Anterior cingulate cortex (tissue), 58 donors: ENCODE measurements at places on chromosomes 7 and 10.

DNA sequence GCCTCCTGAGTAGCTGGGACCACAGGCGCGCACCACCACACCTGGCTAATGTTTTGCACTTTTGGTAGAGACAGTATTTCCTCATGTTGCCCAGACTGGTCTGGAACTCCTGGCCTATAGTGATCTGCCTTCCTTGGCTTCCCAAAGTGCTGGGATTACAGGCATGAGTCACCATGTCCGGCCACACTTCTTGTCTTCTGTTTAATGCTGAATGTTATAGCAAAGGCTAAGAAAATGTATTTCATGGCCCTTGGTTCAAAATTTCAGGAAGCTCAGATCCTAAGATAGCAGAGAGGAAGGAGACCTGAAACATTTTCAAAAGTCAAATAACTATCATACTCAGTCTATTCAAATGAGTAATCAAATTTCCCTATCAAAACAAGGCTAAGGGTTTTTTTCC, 229.6 kb downstream of the BAMBI start:
- DNase-seq, result no peak

- peak; percentile 17 for DNase-seq
Measured at GRCh38 chr10:98326621-98327027, 58.6 kb upstream of the LOXL4 start.

DNA sequence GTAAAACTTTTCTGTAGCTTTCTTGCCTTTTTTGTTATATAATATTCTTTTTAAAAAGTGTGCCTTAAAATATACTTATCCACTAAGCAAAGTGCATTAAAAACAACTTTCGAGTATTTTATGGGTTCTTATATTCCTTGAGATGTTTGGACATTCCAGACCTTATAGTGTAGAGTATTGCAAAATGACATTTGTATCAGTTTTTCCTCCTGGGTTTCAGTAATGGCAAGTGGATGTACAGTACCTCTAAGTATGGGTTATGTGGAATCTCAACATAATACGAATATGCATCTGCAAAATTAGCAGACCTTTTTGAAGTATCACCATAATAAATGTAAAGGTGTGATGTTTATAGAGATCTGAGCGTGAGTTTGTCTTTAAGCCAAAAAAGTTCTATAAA, 2.7 kb downstream of the CDK13 start:
- no peak for DNase-seq

GRCh38 chr7:66043681-66044497, 31.7 kb upstream of the ASL start:
- DNase-seq, result peak; percentile 10

DNA sequence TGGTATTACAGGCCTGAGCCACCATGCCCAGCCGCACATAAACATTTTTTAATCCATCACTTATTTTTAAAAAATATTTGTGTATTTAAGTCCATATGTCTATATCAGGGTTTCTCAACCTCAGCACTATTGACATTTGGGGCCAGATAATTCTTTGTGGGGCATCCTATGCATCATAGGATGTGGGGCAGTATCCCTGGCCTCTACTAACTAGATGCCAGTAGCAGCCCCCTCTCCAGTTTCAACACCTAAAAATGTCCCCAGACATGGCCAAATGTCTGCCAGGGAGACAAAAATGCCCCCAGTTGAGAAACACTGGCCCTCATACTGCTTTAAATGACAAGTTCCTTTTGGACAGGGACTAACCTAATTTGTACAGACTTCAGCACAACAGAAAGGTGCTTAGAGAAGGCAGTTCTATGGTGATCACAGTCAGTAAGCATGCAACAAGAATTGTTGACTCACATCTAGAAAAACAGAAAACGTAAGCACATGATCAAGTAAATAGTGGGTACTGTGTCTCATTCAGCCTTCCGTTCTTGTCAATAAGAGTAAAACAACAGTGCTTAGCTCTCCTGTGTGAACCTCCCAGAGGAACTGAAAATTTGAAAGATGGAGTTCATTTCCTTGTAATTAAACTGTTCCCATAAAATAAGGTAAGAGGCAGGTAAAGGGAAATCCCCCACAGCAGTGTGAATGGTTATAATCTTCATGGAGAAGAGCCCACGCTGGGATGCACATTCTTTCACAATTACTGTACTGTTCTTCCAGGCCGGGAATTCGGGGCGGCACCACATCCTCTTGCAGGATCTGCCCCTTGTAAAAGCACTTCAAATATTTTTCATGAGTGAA, 17.3 kb upstream of the ADRB1 start:
- DNase-seq, result no peak

- no peak for DNase-seq
Measured at GRCh38 chr10:224571-224970, 89.3 kb downstream of the ZMYND11 start.

- no peak for DNase-seq
Measured at GRCh38 chr7:130288829-130289228, 4.1 kb upstream of the CPA4 start.

GRCh38 chr7:66880053-66880452, 41.0 kb upstream of the TMEM248 start:
- no peak for DNase-seq

- no peak for DNase-seq
Measured at GRCh38 chr7:69208848-69209247, 389.4 kb upstream of the AUTS2 start.

DNA sequence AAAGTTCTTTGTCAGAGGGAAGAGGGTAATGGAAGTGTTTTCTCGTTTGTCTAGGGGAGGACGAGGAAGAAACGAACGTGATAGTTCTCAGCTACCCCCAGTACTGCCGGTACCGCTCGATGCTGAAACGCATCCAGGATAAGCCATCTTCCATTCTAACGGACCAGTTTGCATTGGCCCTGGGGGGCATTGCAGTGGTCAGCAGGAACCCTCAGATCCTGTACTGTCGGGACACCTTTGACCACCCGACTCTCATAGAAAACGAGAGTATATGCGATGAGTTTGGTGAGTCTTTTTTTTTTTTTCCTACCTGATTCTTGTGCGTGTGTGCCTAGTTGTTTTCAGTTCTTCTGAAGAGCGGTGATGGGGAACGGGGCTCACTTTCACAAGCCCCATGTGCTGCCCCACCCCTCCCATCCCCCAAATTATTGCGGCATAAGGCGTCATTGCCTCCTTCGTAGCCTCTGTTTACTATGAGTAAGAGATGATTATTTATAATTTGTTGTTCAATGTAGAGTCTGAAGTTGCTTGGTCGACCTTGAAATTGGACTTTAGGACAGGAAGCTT, 98.6 kb downstream of the ARID5B start:
- DNase-seq, result no peak

- DNase-seq, result no peak
Measured at GRCh38 chr10:62640411-62640810, 164.1 kb upstream of the ADO start.

DNA sequence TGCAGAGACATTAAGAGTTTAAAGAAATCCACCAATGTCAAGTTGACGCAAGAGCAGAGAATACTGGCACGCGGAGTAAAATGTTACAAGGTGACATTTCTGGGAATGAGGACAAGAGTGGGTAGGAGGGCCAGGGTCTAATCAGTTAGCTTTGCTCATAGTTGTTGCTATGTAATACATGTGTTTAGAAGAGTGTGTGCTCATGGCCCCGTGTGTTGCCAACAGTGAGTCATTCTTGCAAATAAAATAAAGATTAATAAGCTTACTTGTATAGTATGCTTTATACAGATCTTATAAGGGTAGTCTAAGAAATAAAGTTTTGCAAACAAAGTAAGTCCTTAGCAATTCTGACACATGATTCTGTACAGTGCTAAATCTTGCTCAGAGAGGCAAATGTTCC, 64.5 kb downstream of the DNMBP start:
- DNase-seq, result no peak

DNA sequence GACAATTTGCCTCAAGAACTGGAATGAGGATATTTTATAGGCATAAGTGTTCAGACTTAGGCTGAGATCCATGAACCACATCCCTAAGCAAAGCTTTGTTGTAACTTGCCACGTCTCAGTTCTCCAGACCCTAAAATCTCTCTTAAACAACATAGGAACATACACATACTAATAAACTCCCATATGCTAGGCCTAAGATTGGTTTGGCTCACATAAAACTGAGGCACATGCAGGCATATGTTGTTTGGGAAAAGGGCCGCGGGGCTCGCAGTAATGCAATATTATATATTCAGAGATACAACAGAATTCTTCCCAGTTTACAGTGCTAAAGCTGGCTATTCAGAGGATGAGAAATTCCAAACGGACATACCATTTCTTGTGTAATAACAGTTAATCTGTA, 61.0 kb downstream of the DOCK4 start:
- no peak for DNase-seq

DNA sequence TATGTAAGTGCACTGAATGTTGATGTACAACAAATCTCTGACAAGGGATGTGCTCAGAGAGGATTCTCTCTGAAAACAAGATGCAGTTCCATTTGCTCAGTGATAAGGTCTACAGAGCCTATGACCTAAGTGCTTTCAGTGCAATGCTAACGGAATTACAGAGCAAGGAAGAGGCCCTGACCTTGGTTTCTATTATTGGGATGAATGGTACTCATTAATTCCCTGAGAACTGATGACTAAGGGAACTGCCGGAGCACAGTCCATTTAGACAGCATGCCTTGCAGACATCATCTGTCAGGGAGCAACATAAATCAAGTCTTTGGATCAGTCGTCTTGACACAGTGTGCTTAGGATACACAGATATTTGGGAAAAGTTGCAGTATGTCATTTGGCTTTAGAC, 340.8 kb downstream of the PHTF2 start:
- DNase-seq, result no peak

DNA sequence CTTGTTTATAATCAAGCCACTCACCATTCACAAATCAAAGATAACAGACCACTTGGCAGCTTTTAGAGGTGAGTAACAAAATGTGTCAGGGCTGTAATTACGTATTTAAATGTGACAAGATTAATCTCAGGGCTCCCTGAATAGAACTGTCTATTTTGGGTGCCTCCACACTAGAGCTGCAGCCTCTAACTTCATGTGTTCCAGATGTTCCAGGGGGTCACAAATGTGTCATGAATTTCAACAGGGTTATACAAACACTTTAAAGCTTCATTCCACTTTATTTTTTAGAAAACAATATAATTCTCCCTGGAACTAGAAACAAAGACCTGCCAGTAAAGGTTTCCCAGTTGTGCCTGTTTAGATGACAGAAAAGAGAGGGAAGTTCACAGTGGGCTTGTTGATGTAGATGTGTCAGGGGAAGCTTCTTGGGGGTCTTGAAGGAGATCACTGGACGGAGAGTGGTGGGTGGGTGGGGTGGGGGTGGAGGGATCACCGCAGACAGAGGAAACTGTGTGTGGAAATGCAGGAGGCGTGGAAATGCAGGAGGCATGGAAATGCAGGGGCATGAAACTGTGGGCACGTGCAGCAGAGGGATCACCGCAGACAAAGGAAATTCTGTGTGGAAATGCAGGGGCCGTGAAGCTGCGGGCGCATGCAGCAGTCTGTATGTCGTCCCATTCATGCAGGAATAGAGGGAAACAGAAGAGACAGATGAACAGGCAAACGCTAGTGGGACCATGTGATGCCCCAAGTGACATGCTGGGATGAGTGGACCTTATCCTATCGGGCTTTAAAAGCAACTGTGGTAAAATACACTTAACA, 42.0 kb upstream of the TRIL start:
- no peak for DNase-seq

- no peak for DNase-seq
Measured at GRCh38 chr7:123271856-123272255, 72.1 kb upstream of the SLC13A1 start.

DNA sequence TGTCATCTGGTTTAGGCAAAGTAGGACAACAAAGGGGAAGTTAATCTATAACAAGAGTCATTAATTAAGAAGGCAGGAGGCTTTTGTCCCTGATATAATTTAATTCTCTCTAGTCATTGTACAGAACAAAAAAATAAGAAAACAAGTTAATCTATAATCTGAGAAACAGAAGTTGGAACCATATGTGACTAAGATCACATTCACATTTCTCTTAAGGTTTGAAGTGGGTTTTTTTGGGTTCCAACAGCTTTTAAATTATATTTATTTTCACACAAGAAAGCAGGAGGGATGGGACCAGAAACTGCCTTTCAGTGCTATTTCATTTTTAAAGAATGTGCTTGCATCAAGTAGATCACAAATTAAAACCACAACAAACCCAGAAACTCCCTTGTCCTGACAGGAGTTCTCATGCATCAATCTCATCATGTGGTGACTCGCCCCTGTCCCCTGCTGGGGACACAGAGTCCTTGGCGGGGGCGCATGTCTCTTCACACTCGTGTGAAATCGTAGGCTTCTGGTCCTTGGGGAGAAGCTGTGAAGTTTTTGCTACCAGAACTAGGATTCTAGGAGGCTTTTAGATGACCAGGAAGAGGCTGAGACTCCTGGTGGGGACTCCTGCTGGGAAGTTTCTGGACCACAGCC, 10.1 kb upstream of the OPN4 start:
- no peak for DNase-seq

DNA sequence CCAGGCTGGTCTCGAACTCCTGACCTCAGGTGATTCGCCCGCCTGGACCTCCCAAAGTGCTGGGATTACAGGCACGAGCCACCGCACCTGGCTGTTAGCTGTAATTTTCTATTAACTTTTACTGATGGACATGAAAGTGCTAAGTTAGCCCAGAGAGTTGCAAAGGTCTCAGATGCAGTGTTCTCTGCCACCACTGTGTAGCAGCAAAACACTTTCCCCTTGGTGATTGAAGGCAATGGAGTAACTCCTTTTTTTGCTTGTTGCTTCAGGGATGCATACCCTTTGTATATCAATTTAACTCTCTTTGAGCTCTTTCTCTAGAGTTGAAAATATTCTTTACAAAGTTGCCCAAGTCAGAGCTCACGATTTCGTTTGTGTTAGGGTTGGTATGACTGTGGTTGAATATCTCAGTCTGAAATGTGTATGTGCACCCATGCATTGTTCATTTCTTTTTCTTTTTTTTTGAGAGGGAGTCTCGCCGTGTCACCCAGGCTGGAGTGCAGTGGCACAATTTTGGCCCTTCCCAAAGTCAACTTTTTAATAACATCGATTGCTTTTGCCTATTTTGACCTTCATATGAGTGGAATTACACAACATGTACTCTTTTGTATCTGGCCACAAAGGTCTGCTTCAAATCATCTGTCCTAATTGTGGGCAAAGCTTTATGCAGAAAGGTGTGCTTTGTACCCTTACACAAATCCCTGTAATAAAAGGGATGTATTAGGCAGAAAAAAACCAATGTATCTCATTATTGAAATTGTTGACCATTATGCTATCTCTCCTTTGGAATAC, 52.6 kb downstream of the GTF2I start:
- no peak for DNase-seq

- no peak for DNase-seq
Measured at GRCh38 chr10:82762641-82763040, 887.6 kb downstream of the NRG3 start.

DNA sequence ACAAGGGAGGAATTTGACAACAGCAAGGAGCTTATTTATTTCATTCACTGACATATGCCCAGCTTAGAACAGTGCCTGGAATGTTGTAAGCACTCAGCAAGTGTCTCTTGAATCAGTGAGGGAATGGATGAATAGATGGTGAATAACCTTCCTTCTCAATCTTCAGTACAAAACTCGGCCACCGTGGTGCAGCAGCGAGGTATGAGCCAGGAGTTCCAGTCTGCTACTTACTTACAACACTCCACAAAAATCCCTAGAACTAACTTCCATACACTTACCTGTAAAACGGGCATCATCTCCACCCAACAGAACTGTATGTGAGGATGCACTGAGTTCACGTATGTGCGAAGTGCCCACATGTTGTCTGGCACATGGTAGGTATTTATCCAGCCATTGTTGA, 237.4 kb downstream of the WDR11 start:
- no peak for DNase-seq

- DNase-seq, result no peak
Measured at GRCh38 chr7:26487780-26488515, 196.3 kb downstream of the SNX10 start.
